ENCODE measurements at places on chromosomes 12 and 14.

DNA sequence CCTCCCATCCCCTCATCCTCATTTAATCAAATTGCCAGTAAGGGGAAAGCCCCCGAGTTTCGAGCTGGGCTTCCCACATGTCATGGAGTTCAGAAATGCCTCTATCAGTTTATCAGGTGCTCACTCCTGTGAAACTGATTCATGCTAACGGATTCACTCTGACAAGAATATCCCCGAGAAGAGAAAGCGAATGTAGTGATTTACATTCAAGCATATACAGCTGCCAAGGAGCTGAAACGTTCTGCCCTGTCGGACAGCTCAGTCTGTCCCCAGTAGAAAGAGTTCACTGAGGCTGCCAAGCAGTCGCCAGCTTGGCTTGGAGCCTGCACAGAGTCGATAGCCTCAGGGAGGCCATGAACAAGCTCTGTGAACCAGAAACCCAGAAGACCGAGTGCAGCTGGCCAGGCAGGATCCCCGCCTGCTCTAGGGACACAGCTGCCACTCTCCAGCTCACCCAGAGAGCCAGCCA, 88.4 kb downstream of the TMCC3 start:
- no peak for DNase-seq

DNA sequence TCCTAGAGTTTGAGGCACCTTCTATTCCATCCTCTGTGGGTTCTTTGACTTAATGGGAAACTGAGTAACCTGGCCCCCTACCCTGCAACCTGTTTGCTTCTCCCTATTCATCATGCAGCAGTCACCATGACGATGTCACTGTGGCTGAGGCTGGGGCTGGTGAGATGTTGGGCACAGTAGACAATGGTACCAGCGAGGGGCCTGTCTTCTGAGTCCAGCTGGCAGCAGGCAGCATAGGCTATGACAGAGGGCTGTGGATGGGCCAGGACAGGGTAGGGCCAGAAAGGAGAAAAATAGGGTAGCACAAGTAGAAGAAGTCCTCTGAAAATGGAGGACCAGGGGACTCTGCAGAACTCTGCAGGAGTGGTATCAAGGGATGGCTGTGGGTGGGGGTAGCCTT, 2.0 kb downstream of the CIROP start:
- DNase-seq: no peak

DNA sequence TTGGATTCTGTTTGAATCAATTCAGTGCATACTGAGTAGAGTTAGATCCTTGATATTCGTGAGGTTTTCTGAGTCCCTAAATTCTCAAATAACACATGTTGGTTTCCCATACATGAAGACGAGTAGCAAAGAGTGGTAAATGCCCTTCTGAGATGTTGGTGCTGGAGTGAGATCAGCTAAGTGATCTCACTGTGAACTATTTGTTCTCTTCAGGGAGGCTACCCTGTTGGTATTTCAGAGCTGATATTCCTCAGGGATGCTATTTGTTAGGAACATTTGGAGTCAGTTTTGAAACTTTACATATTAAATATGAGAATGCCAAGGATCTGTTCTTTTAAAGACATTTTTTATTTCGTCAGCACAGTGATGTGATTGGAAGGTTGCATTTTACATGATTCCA, 54.7 kb downstream of the SUSD6 start:
- DNase-seq: no peak

DNA sequence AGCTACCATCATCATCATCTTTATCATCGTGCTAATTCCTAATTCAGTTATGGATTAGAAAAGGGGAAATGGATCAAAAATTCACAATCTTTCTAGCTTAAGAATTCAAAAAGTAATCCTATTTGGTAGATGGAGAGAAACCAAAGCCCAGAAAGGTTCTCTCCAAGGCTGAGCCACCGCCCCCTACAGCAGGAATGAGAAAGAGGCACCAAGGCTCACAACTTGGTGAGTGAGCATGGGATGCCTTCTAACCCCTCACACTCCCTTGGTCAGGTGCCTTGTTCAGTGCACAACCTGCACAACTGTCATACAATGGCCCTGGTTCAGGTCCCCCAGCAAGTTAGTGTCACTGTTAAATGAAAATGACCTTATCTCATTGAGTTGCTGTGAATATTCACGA, 171.5 kb downstream of the ANO2 start:
- no peak for DNase-seq

- no peak for DNase-seq
Measured at GRCh38 chr12:130131025-130131424, 31.2 kb upstream of the FZD10 start.

Measured in RCC 7860 (cell line).